ENCODE measurements at places on chromosomes 6 and 20.

GRCh38 chr20:60976913-60977312, 275.1 kb upstream of the CDH4 start:
- DNase-seq: no peak

DNA sequence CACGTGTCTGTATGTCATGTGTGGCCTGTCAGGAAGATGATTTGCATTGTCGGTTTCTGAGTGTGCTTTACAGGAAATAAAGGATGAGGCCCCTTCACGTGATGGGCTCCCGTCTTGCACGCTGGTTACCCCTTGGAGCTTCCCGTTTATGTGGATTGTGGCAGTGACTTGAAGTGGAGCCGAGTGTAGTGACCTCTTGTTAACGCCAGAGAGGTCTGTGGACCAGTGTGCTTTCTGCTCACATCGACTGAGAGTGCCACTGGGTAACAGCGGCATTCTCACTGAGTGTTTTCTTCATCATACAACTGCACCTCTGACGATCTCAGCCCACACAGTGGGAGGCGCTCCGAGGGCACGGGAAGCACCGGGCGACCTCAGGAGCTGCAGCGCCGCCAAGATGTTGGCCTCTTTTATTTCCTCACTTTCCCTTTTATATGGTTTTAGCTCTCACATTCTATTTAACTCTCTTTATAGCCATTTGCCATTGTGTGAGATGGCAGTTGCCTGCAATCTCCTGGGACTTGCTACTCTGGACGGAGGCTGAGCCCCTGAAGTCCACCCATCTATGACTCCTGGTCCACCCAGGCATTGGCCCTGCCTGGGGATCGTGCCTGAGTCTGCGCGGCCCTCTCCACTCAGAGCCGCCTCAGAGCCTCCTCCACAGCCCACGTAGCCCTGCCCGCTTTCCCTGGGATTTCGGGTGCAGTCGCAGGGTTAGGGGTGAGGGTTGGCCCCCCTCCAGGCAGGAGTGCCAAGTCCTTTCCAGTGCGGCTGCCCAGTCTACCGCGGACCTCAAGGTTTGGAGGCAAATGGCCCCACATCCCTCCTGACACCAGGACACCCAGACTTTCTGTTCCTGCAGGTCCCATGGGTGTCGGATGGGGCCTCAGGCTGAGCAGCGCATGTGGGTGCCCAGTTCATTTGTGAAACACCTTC, 238.9 kb downstream of the ERMARD start:
- no peak for DNase-seq

- no peak for DNase-seq
These were observed 666.6 kb upstream of the CITED2 start for GRCh38 chr6:140041056-140041455.

DNA sequence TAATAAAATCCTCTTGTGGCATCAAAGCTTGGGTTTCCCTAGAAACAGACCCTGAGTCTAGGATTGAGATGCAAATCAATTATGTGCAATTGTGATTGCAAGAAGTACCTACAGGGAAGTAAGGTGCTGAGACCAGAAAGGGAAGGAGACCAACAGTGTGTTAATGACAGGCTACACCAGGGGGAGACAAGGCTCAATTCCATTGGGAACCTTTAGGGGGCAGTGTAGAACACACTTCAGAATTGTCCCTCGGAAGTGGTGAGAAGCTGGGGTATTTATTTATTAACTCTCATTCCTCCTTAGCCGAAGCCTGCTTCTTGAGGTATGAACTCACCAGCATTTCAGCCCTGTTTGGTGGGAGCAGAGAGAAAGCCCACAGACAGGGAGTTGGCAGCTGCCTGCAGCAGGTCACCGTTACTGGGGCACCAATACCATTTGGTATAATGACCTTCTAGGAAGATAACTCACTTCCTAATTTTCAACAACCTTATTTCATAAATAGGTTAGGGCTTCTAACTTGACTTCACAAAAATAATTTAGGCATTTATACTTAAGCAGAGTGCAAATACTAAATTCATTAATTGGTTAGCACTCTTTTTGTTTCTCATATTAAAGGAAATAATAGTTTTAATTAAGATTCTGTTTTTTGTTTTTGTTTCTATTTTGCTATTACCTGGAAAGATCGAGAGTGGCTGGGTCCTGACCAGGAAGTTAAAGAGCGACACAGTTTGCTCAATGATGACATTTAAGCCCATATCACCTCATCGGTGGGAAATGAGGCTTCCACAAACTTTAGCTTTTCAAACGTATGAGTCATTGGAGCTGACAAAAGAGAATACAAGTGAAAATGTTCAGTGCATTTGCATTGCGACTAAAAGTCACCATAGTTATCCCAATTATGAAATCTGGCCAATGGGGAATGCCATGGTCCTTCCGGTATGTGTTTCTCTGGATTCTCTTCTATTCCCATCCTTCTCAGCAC, 94.8 kb downstream of the BTBD3 start:
- DNase-seq: peak; percentile 64

GRCh38 chr6:168126566-168127383, 47.8 kb upstream of the FRMD1 start:
- DNase-seq: no peak

DNA sequence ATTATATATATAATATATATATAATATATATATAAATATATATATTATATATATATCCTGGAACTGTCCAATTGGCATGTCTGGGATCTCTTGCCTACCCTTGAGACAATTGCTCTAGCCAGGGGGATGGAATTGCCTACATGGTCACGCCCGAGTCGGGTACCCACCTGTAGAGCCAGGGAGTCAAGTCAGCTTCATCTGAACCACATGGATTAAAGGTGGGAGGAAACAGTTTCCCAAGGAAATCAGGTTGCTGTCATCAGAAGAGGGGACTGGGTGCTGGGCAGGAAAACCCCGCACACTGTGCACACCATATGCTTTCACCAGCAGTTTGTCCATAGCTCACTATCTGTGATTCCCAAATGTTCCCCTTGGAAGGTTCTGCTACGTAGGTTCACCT, 252.5 kb upstream of the NOX3 start:
- DNase-seq: no peak

GRCh38 chr6:4130357-4130987, 4.9 kb downstream of the ECI2 start:
- no peak for DNase-seq

DNA sequence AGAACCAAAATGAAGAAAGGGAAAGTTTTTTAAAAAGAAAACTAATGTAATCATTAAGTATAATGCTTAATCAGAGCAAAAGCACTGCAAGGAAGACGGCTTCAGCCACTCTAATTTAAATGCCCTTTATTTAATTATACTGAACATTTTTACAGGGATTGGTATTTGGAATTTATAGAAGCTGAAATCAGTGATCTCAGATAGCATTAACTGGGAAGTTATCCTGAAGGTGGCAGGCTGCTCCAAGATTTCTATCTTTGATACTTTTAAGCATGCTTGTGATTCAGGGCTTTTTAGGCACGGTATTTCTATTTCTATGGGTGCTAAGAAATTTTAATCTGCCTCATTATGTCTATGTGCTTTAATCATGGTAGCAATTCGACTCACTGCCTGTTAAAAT, 1.3 kb upstream of the NDUFAF4 start:
- peak; percentile 45 for DNase-seq

DNA sequence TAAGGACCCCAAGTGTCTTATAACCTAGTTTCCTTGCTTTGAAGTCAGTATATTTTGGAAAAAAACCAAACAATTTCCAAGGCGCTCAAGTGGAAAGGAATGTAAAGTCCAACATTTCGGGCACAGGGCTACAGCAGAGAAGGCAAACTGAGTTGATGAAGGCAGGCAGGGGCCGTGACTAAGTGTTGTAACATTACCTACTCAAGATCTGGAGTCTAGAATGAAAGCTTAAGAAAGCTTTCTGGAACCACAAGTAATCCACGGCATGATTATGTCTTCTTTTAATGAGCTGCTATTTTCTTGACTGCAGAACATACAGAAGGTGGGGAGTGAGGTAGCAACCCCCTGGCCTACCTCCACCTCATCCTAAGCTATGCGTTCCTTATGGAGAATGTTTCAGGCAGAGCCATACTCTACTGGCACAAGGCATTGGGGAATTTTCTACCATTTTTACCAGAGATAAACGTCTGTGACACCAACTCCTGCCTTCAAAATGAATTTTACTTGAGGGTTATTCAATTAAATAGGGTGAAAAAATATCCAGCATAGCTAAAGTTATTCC, 4.3 kb downstream of the PPP1R10 start:
- DNase-seq: no peak

DNA sequence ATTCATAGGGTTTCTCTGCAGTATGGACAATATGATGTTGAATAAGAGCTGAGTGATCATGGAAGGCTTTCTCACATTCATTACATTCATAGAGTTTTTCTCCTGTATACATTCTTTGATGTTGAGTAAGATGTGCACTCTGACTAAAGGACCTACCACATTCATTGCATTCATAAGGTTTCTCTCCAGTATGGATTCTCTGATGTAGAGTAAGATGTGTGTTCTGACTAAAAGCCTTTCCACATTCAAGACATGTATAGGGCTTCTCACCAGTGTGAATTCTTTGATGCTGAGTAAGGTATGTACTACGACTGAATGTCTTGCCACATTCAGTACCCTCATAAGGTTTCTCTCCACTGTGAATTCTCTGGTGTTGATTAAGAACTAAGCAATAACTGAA, 29.3 kb upstream of the ZNF391 start:
- no peak for DNase-seq

DNA sequence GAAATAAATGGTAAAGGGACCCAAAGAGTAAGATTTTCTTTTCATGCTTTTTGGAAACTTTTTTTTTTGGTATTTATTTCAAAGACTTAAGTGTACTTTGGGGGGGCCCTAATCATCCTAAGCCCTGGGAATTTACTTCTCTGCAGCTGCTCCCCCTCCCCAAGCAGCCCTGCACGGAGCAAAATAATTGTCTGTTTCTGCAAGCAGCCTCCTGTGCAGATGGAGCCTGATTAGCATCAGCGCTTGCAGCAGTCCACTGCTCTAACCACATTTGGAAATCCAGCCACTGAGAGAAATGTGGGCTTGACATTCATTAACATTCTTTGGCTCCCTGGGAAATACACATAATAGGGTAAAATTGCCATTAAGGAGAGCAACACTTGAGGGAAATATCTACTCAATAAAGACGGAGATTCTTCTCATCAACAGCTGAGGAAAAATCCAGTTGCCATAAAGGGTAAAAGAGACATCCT, 309.2 kb upstream of the MAP3K7 start:
- DNase-seq: no peak

GRCh38 chr6:102798636-102799035, 1405.1 kb downstream of the GRIK2 start:
- no peak for DNase-seq

GRCh38 chr6:166004876-166005275, 162.8 kb downstream of the TBXT start:
- DNase-seq: no peak

DNA sequence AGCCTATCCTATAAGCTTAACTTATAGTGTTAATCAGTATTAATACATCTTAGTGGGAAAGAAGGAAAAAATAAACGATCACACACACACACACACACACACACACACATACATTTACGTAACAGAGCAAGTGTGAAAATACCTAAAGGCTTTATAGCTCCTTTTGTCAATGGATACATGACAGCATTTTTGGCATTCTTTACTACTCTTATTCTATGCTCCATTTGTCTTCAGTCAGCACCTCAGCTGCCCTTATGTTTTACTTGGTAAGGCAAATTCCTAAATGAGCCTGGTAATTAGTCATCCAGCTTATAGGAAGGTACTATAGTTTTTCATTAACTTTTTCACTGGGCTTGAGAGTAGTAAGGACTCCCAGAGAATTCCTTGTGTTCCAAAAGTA, 25.1 kb upstream of the SLC17A3 start:
- DNase-seq: no peak

Data from RWPE1 (cell line).